Kidney tubule cell (primary cell): ENCODE measurements at places on chromosomes 12 and 14.

DNA sequence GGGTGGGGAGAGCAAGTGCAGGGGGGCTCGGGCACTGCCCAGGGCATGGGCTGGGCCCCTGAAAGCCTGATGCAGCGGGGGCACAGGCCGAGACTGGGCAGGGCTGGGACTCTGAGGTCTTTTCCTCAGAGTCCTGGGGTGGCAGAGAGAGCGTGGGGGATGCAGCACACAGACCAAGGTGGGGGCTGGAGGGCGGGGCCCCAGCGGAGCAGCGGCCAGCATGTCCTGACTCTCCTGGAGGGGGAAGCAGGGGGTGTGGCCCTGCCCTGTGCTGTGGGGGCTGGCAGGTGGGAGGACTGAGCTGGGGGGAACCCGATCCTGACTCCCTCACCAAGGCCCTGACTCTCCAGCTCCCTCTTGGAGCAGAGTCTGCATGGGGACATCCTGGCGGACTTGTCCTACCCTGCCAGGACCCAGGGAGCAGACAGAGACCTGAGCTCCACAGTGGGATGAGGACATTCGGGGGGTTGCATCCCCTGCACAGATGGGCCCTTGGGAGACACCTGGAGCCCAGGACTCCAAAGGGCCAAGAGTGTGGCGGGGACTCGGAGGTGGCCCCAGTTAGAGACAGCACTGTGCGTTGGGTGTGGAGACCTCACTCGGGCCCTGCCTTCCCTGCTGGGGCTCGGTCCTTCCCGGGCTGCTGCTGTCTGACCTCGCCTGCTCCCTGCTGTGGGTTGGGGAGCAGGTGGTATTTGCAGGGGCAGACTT, 326.1 kb downstream of the TMEM121 start:
- no peak for DNase-seq

DNA sequence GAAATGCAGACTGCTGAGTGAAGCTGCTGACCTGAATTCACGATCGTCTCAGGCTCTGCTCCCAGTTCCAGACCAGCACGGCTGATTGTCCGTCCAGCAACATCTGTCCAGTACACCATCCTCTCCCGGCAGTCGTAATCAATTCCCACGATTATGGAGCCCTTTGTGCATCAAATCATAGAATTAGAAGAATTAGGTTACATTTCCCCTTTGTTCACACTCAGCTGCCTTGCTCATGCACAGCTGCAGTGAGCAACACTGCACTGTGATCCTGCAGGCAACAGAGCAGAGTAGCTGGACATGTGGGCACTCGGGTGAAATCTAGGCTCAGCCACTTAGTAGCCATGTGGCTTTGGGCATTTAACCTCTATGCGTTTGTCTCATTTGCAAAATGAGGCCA, 22.2 kb downstream of the RTRAF start:
- no peak for DNase-seq

DNA sequence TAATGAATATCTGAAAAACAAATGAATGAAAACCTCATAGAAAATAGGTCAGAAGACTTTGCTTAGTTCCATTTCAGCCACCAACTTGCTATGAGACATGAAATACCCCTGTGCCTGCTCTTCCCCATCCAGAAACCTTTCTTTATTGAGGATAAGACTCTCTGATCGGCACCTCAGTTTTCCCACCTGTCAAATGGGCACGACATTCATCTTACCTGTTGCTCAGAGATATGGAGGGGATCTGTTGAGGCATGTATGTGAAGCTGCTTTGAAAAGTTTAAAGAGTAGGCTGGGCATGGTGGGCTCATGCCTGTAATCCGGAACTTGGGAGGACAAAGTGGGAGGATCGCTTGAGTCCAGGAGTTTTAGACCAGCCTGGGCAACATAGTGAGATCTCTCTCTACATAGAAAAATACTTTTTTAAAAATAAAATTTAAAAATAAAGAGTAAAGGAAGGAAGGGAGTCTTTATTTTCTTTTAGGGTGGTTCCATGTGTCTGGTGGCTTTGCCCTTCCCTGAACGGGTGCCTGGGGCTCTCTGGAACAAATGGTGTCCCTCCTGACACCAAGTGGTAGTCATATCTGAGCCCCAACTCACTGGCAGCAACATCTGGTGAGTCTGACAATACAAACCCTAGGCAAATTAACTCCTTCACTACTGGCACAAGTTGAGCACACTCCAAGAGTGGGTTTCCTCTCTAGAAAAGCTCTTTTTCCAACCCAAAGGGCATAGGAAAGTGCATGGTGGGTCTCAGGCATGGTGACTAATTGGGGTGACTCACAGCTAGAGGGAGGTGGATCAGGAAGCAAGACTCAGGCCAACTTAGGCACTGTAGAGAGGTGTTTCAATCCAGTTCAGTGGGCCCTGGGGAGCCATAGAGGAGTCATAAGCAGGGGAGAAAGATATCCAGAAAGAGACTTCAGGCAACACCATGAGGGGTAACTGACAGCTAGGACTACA, 42.1 kb downstream of the MAP1LC3B2 start:
- peak; percentile 28 for DNase-seq

DNA sequence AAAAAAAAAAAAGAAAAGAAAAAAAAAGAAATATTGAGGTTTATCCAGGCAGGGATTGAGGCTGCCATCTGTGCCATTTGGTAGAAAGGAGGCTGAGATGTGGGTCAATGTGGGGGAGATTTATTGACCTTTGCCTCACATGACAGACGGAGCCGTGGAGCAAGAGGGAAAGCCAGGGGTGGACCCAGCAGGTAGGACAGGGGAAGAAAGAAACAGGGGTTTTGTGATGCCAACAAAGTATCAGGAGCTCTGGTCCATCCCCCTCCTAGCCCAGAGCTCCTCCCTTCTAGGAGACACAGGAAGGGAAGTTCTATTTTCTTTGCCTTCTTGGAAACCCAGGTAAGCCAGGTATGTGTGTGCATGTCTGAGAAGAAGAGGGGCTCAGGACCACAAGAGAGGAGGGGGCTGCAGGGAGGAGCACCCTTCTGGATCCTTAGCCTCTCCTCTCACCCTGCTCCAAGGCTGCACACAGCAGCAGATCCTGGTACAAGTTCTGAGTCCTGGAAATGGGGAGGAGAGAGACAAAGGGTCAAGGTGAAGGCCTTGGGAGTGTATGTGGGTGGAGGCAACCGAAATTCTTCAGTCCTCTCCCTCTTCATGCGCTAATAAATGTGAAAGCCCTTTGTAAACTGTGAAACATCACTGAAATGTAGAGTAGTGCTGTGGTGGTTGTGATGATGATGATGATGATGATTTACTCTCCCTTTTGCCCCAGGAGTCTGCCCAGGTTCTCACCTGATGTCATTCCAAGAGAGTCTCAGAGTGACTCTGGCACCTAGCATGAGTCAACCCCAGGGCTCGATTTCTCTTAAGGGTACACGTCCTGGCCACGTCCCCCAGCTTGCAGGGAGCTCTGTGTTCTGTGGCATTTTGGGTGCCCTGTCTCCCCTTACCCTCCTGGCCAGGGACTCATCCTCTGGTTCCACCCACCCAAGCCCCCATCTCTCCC, 26.3 kb downstream of the ZFP36L1 start:
- DNase-seq, result no peak

DNA sequence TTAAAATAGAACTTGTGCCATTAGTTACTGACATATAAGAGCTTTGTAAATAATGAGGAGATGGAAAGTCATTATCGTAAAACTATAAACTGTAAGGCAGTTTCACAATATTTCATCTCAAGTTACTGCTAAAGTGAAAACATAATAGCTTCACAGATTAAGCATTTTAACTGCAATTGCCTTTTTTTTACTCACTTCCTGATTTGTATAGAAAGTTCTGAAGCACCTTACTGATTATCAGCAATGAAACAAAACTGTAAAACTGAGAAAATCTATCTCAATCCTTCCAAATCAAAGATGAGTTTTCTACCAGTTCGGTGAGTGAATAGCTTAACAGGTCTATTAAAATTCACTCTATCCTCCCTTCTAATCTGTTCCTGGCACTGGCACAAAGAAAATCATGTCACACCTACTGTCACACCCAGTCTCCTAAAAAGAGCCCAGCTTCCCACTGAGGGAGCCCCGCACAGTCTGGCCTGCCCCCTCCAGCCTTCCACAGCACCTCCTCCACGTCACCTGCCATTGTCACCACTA, 161.4 kb upstream of the ABCD2 start:
- DNase-seq, result no peak

GRCh38 chr14:71618047-71618446, 314.2 kb upstream of the RGS6 start:
- no peak for DNase-seq

- DNase-seq, result no peak
These were observed 19.0 kb downstream of the SLC7A7 start for GRCh38 chr14:22796087-22796707.

GRCh38 chr12:16062611-16063010, 151.5 kb downstream of the DERA start:
- peak; percentile 4 for DNase-seq

DNA sequence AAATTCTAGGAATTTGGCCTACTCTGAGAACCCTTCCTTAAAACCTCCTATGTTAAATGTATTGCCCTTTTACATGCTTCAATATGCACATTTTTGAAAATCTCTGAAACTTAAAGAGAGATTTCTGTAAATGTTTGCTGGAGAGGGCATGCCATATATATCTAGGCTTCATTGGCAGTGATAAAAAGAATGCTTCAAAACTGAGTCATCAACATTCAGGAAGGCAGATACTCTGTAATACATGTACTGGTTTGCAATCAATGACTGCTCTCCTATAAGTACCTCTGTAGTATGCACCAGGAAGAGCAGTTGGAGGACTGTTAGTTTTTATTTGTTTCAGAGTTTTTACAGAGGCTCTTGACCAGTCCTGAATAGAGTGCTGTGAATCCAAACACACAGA, 739.9 kb downstream of the SLC16A7 start:
- DNase-seq, result peak; percentile 59

GRCh38 chr12:67677166-67677565, 28.6 kb downstream of the DYRK2 start:
- DNase-seq, result no peak

DNA sequence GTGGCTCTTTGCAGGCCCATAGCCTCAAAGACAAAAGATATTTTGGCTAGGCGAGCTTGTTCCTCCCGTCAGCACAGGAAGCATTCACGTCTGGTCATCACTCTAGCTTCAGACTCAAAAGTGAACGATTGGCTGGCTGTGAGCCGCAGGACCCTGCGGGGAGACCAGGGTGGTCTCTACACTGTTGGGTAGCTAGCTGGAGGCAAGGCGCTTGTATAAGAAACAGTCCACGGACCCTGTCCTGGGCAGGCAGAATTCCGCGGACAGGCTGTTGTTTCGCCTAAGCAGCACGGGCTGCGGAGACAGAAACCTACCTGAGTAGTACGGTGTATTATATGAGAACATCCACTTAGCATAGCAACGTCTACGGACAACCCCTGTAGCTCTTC, 29.6 kb downstream of the WBP11 start:
- DNase-seq, result no peak

GRCh38 chr14:92575061-92575747, 61.6 kb downstream of the RIN3 start:
- DNase-seq, result no peak

DNA sequence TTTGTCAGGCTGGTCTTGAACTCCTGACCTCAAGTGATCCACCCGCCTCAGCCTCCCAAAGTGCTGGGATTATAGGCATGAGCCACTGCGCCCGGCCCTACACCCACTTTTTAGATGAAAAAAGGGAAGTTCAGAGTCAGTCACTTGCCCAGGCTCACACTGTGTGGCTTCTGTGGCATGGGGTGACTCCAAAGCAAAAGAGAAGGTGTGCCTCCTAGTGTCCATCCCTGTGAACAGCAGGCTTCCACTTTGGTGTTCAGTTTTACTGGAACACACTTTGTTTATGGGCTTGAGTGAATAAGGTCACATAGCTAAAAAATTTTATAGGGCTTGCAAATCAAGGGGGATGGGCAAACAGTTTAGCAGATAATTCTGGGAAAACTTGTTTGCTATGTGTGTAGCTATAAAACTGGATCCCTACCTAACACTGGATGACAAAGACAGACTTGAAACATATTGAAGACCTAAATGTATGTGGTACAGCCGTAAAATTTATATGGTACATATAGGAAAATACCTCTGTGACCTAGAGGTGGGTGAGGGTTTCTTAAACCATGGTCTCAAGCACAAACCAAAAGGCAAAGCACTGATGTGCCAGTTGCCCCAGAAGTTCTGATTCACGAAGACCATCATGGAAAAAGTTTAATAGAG, 54.9 kb downstream of the EID3 start:
- DNase-seq, result peak; percentile 59

GRCh38 chr14:65237023-65237814, 134.9 kb upstream of the MAX start:
- DNase-seq, result no peak

- peak; percentile 63 for DNase-seq
These were observed 20.8 kb downstream of the CFAP251 start for GRCh38 chr12:121939186-121939585.

DNA sequence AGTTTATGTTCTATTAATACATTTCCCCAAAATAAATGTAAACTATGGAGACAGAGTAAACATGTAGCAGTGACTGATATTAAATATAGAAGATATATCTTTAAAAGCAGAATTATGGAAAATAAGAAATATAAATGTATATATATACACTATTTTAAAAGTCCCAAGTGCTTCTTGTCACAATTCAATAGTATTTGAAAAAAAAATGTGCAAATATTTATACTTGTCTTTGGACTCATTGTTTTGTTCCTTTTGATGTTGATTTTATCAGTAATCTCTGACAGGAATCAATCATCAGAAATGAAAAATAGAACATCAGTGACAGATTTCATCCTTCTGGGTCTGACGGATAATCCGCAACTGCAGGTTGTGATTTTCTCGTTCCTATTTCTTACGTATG, at the start of gene OR6C76:
TSS of gene OR6C76 (plus strand) at position 301 of the 400 bp plus-strand sequence. CDS start at position 301, 0 bp downstream.
- DNase-seq, result no peak

GRCh38 chr12:44076871-44077270, 241.0 kb downstream of the TMEM117 start:
- DNase-seq, result peak; percentile 3

- no peak for DNase-seq
These were observed 28.7 kb downstream of the TSPAN9 start for GRCh38 chr12:3105690-3106479.

DNA sequence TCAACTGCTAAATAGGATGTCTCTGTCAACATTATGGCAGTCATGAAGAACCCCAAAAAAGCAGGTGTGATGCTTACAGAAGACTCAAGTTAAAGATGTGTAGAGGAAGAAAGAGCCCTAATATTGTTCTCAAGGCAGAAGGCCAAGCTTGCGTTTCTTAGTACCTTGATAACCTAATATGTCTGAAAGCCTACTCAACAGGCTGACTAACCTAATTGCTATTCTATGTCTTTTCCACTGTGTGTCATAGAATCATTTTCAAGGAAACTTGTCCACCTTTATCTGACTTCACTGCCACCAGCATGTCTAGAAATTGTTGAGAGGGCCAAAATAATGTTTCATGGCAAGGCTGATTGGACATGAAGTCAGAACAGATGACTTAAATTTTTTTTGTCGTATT, 373.2 kb downstream of the BTG1 start:
- peak; percentile 71 for DNase-seq

- DNase-seq, result peak; percentile 65
These were observed 126.6 kb downstream of the BCAT1 start for GRCh38 chr12:24822121-24822899.

DNA sequence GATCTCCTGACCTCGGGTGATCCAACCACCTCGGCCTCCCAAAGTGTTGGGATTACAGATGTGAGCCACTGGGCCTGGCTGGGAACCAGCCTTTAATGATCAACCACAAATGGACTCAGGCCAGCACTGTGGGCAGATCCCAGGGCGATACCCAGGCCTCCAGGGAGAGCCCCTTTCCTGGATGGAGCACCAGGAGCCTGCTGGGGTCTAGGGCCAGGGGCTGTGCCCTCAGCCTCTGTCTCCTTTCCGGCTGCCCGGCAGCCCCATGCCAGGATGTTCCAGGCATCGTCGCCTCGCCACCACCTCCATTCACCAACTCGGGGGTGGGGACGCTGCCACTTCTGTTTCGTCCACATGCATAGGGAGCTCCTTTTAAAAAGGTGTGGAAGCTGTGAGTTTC, 2.3 kb downstream of the ADGRD1 start:
- no peak for DNase-seq

- peak; percentile 80 for DNase-seq
These were observed at the start of gene SFSWAP for GRCh38 chr12:131710464-131711457. Gene SFSWAP (plus strand): TSS chr12:131711090. CDS start chr12:131711230, 140 bp downstream.
